ENCODE measurements at places on chromosomes 3 and 15. TPM values are rescaled to one million over a fixed set of nuclear protein-coding genes. Genes with fewer than 3 reads are reported as not detected.

DNA sequence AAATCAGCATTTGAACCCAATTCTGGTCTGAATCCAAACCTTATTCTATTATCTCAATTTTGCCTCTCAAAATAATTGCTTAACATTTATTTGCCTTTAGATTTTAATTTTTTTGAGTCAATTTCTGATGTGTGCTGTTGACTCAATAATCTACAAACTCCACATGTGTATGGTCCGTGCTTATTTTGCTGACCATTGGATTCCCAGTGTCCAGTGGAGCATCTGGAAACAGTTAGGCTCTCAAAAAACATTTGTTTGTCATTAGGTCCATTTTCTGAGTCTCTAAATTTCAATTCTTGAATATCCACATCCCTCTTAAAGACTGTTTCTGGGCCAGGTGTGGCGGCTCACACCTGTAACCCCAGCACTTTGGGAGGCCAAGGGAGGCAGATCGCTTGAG lies 19.2 kb upstream of the MYZAP start:
- DNase-seq, result no peak

- no peak for DNase-seq
Measured at GRCh38 chr15:71198846-71199245, 83.6 kb downstream of the THSD4 start.

GRCh38 chr3:6468589-6468988 lies 392.3 kb upstream of the GRM7 start:
- DNase-seq, result no peak

DNA sequence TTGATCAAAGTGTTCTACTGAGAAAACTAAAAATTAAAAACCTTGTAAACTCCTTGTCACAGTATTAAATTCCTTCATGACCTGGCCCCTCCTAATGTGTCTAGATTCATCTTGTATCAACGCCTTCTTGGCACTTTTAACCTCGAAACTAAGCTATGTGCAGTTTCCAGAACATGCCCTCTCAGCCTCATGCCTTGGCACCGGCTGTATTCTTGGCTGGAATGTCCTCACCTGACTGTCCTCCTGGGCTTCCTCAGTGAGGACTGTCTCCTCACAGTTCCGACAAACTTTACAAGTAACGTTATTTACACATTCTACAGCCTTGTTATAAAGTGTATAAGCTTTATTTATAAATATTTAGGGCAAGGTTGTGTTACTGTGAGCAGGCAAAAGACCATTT lies 196.5 kb upstream of the SLC2A2 start:
- DNase-seq, result no peak

- no peak for DNase-seq
Measured at GRCh38 chr3:153001210-153002078, 160.6 kb upstream of the RAP2B start.

DNA sequence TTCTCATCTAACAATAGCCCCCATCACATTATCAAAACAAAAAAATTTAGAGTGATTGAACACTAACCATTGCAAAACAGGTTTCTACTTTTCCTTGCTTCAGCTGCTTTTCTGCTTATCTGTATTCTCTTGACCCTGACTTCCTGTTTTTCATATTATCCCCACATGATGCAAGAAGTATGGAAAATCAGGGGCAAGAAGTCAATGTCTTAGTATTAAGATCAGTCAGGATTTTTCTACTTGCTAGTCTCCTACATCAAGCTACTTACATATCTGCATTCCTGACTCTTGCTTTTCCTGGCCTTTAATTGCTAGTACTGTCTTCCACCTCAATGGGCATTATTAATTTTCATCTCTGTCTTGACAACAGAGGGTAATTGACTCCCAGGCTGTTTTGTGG lies 300.2 kb downstream of the OTOL1 start:
- no peak for DNase-seq

- no peak for DNase-seq
Measured at GRCh38 chr15:23823508-23823907, 136.4 kb upstream of the NDN start.

GRCh38 chr15:29276366-29276765 lies 6.7 kb upstream of the NSMCE3 start:
- DNase-seq, result no peak

GPR171 gene
- total RNA-seq, result 11.5 TPM

EXOSC7 gene
- 39.3 TPM for total RNA-seq

AP3S2 gene
- total RNA-seq, result 16.0 TPM

MORC1 gene
- total RNA-seq, result not detected

SCAANT1 gene
- total RNA-seq, result not detected

CCDC39 gene
- not detected for total RNA-seq

HYAL1 gene
- total RNA-seq, result not detected

Data from CD8-positive, alpha-beta T cell (primary cell).